ENCODE measurements at places on chromosomes 7 and 10.

- no peak for DNase-seq
Observed at GRCh38 chr7:149415391-149416071, 45.3 kb downstream of the ZNF777 start.

GRCh38 chr7:31785101-31785500 is 98.1 kb downstream of the PPP1R17 start:
- DNase-seq: no peak

DNA sequence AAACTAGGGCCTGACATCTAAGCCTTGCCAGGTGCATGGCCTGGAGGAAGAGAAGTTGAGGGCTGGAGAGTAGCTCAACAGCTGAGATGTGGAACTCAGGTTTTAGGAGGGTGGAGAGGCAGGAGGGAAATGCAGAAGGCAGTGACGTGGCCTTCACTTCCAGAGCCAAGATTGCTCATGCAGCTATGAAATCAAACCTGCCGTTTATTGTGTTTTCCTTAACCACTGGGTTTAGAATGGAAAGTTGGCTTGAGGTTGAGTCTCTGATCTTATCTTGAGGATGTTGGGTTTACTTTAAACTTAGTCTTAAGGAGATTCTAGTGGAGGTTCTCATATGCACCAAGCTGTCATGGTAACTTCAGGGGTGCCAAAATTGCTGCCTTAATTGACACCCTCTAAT is 178.6 kb downstream of the SORCS3 start:
- DNase-seq: no peak

GRCh38 chr7:70793821-70794220 is 338.1 kb upstream of the GALNT17 start:
- no peak for DNase-seq

DNA sequence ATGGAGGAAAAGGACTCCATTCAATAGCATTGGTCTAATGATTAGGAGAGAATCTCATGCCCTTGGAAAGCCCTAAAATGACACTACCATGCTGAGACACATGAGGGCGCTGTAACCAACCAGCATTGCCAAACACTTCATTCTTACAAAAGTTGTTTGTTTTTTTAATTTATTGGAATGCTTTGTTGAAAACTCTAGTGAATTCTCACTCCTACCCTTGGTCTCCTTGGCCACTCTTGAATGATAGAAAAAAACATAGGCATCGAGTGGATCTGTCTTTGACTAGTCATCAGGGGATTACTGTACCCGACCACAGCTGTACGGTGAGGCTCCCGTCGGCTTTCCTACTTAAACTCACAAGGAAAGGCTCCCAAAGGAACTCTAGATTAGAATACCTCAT is 29.3 kb upstream of the ADD3 start:
- DNase-seq: no peak

- DNase-seq: no peak
Observed at GRCh38 chr7:9505516-9505915, 1072.1 kb downstream of the NXPH1 start.

DNA sequence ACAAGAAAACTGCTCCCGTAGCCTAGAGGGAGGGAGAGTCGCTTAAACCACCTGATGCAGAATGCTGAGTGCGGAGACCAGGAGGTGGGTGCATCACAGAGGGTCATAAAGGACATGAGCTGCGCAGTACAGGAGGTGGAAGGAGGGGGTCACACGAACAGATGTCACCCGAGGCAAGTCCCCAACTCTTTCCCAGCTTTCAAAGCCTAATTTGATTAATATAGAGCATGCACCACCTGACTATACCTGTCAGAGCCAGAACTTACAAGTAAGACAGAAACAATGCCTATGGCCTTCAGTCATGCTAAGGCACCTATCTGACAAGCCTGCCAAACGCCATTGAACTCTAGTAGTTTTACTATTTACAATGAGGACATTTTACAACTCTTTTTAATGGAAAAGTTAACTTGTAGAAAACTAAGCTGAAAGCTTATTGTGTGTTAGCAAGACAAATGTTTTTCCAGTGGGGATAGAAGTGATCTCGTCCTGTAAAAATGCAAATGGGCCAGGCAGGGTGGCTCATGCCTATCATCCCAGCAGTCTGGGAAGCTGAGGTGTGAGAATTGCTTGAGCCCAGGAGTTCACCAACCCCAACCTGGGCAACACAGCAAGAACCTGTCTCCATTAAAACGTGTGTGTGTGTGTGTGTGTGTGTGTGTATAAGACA is 1.1 kb upstream of the VOPP1 start:
- no peak for DNase-seq

DNA sequence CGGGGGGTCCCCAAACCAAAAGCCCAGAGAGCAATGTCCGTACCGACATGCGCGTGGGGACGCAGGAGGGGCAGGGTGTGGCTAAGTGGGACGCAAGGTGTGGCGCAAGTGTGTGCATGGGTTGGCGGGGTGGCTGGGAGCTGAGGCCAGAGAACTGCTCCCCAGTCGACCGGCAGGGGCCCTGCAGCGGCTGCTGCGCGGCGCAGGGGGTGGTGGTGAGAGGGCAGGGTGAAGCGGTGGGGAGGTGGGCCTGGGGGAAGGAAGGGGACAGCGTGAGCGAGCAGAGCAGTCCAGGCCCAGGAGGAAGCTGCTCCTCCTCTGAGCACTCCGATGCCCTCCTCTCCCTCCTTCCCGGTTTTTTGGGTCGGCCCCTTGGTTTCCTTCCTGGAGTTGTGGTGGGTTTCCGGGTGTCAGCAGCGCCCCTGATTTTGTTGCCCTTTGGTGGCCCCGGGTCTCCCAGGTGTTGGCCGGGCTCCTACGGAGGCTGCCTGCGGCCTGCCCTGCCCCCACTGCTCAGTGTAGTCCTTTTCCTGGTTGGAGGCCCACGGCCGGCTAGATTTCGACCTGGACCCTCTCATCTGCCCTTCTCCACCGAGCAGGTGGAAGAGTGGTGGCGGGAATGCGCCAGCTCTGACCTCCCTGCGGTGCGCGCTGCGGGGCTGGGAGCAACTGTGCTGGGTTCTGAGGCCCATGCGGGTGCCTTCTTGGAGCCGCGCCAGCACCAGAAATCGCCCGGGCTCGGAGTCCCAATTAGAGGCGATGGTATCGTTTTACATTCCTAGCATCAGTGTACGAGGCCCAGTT is 40.5 kb upstream of the COMTD1 start:
- no peak for DNase-seq

DNA sequence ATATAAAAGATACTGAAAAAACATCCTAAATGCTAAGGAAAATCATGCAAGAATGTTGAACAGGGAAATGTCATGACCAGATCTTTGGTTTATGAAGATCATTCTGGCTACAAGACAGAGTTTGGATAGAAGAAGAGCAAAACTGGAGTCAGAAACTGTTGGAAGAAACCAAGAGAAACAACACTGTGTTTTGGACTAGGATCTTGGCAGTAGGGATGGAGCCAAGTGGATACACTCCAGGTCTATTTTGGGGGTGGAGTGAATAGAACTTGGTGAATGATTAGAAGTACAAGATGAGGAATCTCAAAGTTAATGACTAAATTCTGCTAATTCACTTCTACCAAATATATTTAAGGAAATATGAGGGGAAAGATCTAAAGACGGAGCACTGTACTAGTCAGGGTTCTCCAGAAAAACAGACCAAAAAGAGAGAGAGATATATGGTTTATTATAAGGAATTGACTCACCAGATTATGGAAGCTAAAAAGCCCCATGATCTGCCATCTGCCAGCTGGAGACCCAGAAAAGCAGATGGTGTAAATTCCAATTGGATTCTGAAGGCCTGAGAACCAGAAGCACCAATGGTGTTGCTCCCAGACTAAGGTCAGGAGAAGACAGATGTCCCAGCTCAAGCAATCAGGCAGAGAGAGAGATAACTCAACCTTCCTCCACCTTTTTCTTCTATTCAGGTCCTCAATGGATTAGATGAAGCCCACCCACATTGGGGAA is 254.9 kb downstream of the TRIL start:
- DNase-seq: no peak

DNA sequence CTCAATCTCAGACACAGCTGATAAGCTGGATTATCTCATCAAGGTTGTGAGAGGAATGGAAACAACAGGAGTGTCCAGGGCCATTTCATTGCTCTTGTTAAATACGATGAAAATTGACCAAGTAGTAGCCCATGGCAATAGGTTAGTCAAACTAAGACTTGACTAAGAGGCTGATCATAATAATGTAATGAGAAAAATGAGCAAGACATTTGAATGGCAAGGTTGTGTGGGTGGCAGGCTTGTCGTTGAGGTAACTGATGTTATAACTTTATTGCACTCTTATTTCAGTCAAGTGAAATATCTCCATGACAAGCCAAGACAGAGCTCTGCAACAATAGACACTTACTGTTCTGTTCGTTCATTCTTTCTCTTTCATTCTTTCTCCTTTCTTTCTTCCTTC is 532.0 kb downstream of the GATA3 start:
- DNase-seq: no peak

DNA sequence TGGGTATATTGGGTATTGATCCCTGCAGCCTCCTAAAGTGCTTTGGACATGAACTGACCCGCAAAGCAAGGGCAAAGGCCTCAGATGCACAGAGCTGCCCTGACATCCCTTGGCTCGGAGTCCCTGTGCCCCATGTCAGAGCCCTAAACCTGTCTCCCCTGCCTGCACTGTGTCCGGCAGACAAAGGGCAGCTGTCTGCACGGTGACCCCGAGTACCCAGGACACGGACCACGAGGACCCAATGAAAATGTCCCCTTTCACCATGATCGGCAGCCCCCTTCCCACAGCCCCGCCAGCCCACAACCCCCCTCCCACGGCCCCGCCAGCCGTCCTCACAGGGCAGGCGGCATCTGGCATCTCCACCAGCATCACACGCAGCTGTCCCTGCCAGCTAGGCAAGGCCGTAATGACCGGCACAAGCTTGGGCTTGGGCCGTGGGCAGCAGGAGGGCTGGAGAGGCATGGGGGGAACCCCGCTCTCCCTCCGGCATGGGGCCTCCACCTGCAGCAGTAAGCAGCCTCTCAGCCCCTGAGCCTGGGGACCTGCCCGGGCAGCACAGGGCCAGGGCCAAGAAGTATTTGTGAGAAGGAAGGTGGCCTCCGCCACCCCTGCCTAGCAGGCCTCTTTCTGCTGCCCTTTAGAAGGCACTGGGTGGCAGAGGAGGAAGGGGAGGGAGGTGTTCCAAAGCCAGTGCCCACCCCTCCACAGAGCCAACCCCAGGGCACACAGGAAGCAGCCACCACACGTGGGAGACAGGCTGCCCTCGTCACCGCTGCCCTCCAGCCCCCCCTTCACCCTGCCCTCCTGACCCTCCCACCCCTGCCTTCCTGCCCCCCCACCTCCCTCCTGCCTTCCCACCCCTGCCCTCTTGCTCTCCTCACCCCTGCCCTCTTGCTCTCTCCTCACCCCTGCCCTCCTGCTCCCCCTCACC is 10.1 kb downstream of the NUDT1 start:
- no peak for DNase-seq

GRCh38 chr7:135681762-135682161 is 19.4 kb downstream of the STMP1 start:
- DNase-seq: no peak

- no peak for DNase-seq
Observed at GRCh38 chr7:140672382-140673062, at the start of gene ADCK2. TSS of gene ADCK2 (plus strand) at chr7:140672945. CDS start at chr7:140673331, 386 bp downstream.

DNA sequence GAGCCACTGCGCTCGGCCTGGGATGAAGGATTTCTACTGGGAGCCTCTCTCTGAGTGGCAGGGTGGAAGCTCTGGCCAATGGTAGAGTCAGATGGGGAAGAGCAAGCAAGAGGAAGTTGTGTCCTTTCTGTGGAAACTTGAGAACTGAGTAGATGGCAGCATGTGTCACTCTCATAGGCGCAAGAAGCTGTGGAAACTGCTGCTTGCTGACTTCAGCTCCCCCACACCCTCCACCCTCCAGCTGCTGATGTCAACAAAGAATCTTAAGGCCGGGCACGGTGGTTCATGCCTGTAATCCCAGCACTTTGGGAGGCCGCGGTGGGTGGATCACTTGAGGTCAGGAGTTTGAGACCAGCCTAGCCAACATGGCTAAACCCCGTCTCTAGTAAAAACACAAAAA is 39.8 kb upstream of the SRGN start:
- no peak for DNase-seq
